ENCODE measurements at places on chromosomes 1 and 21.
A peak's percentile ranks its signal among the peaks of the same experiment; 100 is the strongest.

DNA sequence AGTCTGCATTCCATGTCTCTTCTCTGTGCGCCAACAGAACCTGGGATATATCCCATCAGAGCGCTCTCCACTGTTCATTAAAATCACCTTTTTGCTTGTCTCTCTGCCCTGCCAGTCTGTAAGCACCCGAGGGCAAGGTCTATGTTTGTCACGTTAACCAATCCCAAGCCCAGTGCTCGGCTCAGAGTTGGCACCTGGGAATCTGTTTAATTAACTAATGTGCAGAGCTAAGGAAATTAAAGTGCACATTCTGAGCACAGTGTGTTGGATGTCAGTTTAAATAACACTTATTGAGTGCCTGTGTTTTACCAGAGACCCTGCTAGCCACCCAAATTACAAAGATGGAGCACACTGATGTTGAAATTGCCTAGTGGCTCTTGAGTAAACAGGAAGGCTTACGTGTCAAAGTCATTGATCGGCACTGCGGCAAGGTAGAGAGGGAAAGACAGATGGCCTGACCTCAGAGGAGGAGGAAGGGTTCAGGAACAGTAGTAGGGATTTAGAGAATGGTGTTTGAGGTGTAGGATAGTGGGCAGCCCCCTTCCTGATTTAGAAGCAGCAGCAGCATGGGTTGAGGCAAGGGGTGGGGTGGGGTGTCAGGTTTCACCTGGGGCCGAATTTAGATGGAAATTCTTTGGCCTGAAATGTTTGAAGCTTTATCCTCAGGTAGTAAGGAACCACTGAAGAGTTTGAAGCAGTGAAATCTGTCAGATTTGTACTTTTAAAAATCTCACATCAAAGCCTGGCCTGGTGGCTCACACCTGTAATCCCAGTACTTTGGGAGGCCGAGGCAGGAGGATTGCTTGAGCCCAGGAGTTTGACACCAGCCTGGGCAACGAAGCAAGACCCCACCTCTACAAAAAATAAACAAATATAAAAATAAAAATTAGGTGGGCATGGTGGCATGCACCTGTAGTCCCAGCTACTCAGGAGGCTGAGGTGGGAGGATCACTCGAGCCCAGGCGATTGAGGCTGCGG lies 7.7 kb downstream of the ARMH1 start:
- peak; percentile 21 for DNase-seq

- DNase-seq, result no peak
Measured at GRCh38 chr1:64403331-64403730, 66.6 kb upstream of the CACHD1 start.

DNA sequence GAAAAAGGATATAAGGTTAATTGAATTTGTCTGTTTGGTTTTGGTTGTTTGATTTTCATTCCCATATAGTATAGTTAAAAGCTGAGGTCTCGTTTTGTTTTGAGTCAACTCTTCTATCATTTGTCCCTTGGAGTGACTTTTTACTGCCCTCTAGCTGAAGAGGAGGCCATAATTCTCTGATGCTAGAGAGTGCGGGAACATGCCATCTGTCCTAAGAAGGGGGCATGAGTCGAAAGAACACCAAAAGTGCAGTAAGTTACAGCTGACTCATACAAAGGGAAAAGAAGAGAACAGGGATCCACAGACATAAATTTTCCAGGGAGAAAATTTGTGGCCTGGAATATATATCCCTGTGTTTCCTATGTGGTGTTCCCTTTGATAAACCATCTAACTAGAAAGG lies 4.1 kb downstream of the KRTAP21-3 start:
- DNase-seq, result no peak

DNA sequence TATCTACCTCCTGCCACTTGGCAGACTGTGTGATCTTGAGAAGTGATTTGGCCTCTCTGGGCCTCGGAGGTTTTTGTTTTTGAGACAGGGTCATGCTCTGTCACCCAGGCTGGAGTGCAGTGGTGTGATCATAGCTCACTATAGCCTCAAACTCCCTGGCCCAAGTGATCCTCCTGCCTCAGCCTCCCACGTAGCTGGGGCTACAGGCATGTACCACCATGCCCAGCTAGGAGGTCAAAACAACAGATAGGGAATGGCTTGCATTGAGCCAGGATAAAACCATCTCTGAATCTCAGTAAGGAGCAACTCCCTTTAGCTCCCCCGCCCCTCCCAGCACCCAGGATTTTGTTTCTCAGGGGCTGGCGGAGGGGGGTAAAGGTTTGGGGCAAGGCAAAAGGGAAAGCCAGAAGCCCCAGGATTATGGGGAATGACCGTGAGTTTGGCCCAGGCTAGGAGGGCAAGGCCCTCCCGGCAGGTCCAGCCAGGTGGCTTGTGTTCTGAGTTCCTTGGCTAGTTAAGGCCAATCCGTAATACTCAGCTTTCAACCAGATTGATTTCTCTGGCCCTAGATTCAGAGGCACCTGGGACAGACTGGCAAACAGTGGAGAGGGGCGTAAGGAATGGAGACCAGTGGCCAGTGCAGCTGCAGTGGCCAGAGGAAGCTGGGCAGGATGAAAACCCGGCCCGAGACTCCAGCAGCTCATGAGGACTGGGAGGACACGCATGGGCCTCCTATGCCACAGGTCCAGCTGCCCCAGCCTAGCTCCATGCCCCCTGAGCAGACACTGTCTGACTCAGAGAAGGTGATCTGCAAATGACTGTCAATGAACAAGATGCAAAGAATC lies 130.1 kb downstream of the DMRTB1 start:
- no peak for DNase-seq

DNA sequence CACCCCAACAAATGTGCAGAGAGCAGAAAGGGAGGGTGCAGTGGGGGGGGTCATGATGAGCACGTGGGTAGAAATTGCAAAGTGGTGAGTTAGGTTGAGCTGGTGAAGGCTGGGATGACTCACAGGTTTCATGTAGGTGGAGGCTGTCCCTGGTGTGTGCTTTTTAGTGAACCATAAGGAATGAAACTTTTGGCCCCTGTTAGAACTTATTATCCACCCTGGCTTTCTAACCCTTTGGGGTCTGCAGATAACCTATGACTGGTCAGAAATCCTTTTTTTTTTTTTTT lies 46.9 kb downstream of the DOP1B start:
- no peak for DNase-seq

GRCh38 chr1:47783638-47784496 lies 213.3 kb downstream of the TRABD2B start:
- no peak for DNase-seq

- no peak for DNase-seq
Measured at GRCh38 chr1:42392967-42393848, 12.6 kb downstream of the RIMKLA start.

DNA sequence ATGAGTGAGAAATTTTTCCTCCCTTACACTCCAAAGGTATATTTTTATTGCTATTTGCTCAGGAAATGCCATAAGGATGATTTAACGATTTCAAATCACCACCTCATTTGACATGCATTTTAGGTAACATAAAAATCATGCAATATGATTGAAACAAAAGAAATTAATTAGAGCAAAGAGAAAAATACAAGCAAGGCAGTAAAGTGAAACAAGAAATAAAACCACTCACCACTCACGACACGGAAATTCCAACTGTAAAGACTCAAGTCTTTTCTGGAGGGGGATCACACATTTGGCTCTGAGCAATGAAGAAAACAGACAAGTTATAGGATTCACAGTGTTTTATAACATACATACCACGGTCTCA lies 86.8 kb upstream of the ARHGAP29 start:
- DNase-seq, result no peak

DNA sequence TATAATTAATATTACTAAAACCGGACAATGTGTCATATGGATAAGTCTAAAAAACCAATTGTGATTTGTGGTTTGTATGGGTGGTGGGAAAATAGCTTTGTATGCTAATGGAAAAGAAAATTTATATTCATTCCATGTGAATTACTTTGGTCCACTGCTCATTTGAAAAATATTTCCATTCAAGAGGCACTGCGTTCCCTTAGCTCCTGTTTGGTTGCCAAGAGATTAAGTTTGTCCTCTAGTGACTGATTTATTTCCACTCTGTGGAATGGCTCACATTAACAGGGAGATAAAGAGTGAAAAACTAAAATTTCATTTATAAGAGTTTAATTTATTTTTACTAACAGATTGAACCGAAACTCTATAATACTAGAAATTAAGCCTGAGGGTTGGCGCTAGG lies 744.1 kb upstream of the CHRM3 start:
- no peak for DNase-seq

GRCh38 chr1:97202481-97203380 lies 481.1 kb downstream of the PTBP2 start:
- no peak for DNase-seq

GRCh38 chr1:67261680-67262079 lies 46.0 kb upstream of the IL12RB2 start:
- no peak for DNase-seq

DNA sequence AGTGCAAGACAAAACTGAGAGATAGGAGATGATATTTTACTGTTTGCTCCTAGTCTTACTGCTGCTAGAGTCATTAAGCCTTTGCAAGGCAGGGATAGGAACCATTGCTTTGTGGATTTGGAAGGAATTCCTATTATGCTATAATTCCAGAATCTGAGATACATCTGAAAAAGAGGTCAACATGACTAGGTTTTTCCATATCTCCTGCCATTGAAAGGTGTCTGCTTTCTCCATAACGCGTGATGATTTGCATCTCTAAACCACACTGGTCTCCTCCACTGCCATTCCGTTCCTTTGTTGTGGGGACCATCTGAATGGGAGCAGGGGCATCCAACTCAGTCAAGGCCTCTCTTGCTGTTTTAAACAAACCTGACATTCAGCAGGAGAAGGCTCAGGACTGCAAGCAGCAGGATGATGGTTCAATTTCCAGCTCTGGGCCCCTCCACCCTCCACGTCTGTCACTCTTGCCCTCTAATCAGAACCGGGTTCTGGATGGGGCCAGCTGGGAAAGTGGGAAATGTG lies 45.2 kb downstream of the PLPP3 start:
- no peak for DNase-seq

DNA sequence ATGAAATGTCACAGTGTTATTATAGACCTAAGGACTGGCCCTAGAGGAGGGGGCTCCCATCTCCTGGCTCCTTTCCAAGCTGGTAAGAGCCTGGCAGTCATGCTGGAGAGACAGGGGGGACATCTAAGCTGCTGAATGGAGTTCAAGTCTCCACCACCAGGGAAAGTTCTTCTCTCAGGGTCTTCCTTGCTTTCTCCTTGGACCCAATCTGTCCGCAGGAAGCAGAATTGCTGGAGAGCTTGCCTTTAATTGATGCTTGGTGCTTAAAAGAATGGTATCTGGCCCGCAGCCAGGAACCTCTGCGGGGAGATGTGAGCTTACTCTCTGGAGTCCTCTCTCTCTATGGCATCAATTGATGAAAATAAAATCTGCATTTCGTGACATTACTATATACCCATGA lies 25.1 kb downstream of the IRF2BP2 start:
- DNase-seq, result peak; percentile 40

- no peak for DNase-seq
Measured at GRCh38 chr1:36170643-36171412, 14.9 kb downstream of the MAP7D1 start.

Measured in SHP77 treated with DMSO at 0.1 percent for 48 hours (cell line).